Hepatocyte (in vitro differentiated cells): ENCODE measurements at places on chromosomes 7 and 10. TPM values are rescaled to one million over a fixed set of nuclear protein-coding genes. Genes with fewer than 3 reads are reported as not detected.

MORN4 gene
- total RNA-seq: 8.5 and 10.6 TPM in 2 replicates

RNF148 gene
- total RNA-seq: 2.2 and 3.8 TPM in 2 replicates

TLX1 gene
- 0.24 TPM in 1 of 2 replicates, not detected in the other for total RNA-seq

HOXA3 gene
- 0.83 and 3.0 TPM in 2 replicates for total RNA-seq

PPP1R17 gene
- total RNA-seq: not detected in 2 replicates

SUN3 gene
- not detected in 2 replicates for total RNA-seq

NCF1 gene
- total RNA-seq: not detected in 2 replicates

PTER gene
- 14.6 and 21.6 TPM in 2 replicates for total RNA-seq

TRPV5 gene
- not detected in 2 replicates for total RNA-seq

- DNase-seq: peak; percentile 71
- H3K4me1 ChIP-seq: no peaks in the 10 kb centered on the region
- H3K36me3 ChIP-seq: no peaks in the 10 kb centered on the region
- H3K27me3 ChIP-seq: no peaks in the 10 kb centered on the region
- H3K4me3 ChIP-seq: no peak overlapping the region
These were observed 27.6 kb upstream of the MKRN1 start for GRCh38 chr7:140506788-140507464.

- peak overlapping the region; percentile 20 for H3K27ac ChIP-seq
- DNase-seq: peak; percentile 84
- H3K4me3 ChIP-seq: no peak overlapping the region
- no peaks in the 10 kb centered on the region for H3K36me3 ChIP-seq
These were observed 49.9 kb upstream of the SH2B2 start for GRCh38 chr7:102236592-102237287.

DNA sequence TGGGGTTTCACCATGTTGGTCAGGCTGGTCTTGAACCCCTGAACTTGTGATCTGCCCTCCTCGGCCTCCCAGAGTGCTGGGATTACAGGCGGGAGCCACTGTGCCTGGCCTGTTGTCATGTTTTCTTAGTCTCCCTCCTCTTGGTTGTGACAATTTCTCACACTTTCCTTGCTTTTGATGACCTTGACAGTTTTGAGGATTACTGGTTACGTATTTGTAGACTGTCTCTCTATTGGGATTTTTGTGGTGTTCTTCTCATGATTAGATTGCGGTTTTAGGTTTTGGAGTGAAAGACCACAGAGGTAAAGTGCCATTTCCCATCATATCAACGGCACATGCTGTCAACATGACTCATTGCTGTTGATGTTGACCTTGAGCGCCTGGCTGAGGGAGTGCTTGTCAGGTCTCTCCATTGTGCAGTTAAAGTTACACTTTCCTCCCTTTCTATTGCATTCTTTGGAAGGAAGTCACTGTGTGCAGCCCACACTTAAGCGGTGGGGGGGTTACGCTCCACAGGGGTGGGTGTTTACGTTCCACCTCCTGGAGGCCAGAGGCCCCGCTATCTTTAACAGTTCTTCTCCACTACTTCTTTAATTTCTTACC lies 10.8 kb downstream of the NEURL1 start:
- H3K27ac ChIP-seq: peak overlapping the region; percentile 73
- no peak overlapping the region for H3K4me3 ChIP-seq
- peak; percentile 81 for DNase-seq
- no peaks in the 10 kb centered on the region for H3K27me3 ChIP-seq
- no peaks in the 10 kb centered on the region for H3K36me3 ChIP-seq

DNA sequence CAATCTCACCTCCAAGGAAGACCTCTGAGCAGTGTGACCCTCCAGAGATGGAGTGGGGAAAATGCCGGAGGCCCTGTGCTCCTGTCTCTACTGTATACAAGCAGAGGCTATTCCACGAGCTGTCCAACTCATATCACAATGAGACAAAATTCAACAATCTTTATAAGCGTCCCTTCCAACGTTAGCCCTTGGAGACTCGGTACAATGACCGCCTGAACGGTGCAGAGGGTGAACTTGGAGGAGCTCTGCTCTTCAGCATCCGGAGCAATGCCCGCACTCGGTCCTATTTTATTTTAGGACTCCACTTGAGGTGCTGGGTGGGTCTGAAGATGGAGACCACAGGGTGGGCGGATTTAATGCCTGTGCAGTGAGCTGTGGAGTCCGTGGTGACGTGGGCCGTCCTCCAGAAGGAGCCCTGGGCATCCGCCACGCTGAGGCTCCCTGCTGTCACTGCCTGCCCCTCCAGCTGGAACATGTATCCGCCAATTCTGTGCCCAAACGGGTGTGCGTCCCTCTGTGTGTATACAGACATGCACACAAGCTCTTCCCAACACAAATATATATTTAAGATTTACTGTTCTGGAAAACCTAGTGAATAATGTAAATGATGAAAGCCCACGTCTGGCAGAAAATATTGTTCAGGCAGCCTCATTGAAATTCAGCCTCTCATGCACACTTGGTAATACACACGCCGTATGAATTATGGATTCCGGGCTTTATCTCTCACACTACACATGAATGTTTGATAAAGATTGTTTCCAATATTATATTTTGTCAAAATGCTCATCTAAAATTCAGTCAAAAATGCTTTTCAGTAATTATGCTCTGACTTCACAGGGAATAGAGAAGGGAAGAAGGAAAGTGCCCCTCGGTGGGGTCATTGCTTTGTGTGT lies 239.9 kb upstream of the ZMIZ1 start:
- no peak overlapping the region for H3K4me3 ChIP-seq
- no peak overlapping the region for H3K27ac ChIP-seq
- no peak for DNase-seq
- H3K36me3 ChIP-seq: no peaks in the 10 kb centered on the region

- no peaks in the 10 kb centered on the region for H3K27me3 ChIP-seq
- H3K27ac ChIP-seq: no peak overlapping the region
- peak; percentile 11 for DNase-seq
- no peaks in the 10 kb centered on the region for H3K4me1 ChIP-seq
- no peaks in the 10 kb centered on the region for H3K36me3 ChIP-seq
These were observed 43.6 kb upstream of the IL6 start for GRCh38 chr7:22683379-22683778.

- H3K4me3 ChIP-seq: peak overlapping the region; percentile 37
- no peak overlapping the region for H3K27ac ChIP-seq
- peaks cover 5% of the 10 kb centered on the region for H3K4me1 ChIP-seq
- peaks cover 41% of the 10 kb centered on the region for H3K27me3 ChIP-seq
- DNase-seq: no peak
- no peaks in the 10 kb centered on the region for H3K36me3 ChIP-seq
These were observed 2.5 kb downstream of the FZD1 start for GRCh38 chr7:91266689-91267090.

DNA sequence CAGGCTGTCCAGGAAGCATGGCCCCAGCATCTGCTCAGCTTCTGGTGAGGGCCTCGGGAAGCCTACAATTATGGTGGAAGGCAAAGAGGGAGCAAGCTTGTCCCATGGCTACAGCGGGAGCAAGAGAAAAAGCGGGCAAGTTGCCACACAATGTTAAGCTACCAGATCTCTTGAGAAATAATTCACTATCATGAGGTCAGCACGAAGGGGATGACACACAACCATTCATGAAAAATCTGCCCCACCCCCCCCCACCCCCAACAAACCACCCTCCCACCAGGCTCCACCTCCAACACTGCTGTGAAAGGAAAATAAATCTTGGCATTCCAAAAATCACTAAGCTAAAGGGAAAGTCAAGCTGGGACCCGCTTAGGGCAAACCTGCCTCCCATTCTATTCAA lies 545.8 kb upstream of the NRP1 start:
- DNase-seq: no peak
- H3K4me1 ChIP-seq: peaks cover 7% of the 10 kb centered on the region
- no peaks in the 10 kb centered on the region for H3K36me3 ChIP-seq
- H3K27me3 ChIP-seq: no peaks in the 10 kb centered on the region
- no peak overlapping the region for H3K4me3 ChIP-seq
- no peak overlapping the region for H3K27ac ChIP-seq

DNA sequence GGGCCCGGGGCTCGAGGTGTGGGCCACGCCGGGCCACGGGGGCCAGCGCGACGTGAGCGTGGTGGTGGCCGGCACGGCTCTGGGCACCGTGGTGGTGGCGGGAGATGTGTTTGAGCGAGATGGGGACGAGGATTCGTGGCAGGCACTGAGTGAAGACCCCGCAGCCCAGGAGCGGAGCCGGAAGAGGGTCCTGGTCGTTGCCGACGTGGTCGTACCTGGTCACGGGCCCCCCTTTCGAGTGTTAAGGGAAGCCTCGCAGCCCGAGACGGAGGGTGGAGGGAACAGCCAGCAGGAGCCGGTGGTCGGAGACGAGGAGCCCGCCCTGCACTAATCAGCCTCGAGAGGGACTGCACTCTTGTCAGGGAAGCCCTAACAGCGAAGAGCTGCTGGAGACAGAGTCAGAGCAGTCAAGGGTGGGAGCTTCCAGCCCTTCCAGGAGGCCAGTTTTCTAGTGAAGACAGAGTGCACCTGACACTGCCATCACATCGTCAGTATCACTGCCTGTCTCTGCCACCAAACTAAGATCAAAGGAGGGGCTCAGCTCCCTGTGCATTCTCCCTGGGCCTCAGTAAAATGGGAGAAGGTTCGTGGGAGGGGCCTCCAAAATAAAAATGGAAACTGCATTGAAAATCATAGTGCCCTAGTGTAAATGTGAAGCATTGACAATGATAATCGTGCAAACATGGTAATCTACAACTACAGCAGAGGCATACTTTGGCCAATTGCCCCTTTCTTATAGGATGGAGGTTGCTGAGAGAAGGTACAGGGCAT lies 1.3 kb downstream of the MBLAC1 start:
- no peaks in the 10 kb centered on the region for H3K27me3 ChIP-seq
- peaks cover 12% of the 10 kb centered on the region for H3K4me1 ChIP-seq
- H3K27ac ChIP-seq: peak overlapping the region; percentile 94
- H3K36me3 ChIP-seq: no peaks in the 10 kb centered on the region
- DNase-seq: peak; percentile 48

- H3K36me3 ChIP-seq: no peaks in the 10 kb centered on the region
- H3K27ac ChIP-seq: peak overlapping the region; percentile 27
- no peak overlapping the region for H3K4me3 ChIP-seq
- DNase-seq: no peak
These were observed 166.1 kb downstream of the PRKAG2 start for GRCh38 chr7:151710646-151711434.

GRCh38 chr10:129956876-129957673 lies 7.0 kb downstream of the EBF3 start:
- peaks cover 17% of the 10 kb centered on the region for H3K4me1 ChIP-seq
- H3K4me3 ChIP-seq: no peak overlapping the region
- DNase-seq: no peak
- no peak overlapping the region for H3K27ac ChIP-seq
- no peaks in the 10 kb centered on the region for H3K36me3 ChIP-seq

- H3K4me3 ChIP-seq: no peak overlapping the region
- no peaks in the 10 kb centered on the region for H3K36me3 ChIP-seq
- no peak overlapping the region for H3K27ac ChIP-seq
- no peaks in the 10 kb centered on the region for H3K4me1 ChIP-seq
- no peaks in the 10 kb centered on the region for H3K27me3 ChIP-seq
These were observed 17.6 kb downstream of the C10orf62 start for GRCh38 chr10:97607095-97607636.

DNA sequence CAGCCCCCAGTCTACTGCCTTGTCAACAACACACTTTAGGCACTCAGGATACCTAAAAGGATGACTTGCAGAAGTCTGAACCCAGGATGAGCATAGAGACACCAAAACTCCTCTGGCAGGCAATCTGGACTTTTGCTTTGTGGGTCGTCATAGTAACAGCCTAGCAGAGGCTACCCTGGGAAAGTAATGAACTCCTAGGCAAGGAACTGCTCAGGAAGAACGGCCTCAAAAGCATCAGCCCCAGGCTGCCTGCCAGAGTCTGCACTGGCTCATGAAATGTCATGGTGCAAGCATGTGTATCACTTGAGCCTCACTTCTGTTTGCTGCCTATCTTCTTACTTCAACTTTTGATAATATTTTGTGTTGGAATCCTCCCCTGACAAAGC lies 715.1 kb downstream of the GRID1 start:
- DNase-seq: peak; percentile 43
- no peaks in the 10 kb centered on the region for H3K27me3 ChIP-seq
- H3K27ac ChIP-seq: no peak overlapping the region
- no peak overlapping the region for H3K4me3 ChIP-seq

- no peak within 1 kb of the TSS for H3K27ac ChIP-seq
- no peaks in the 10 kb centered on the region for H3K36me3 ChIP-seq
- H3K4me3 ChIP-seq: peak within 1 kb of the TSS; percentile 64
- no peaks in the 10 kb centered on the region for H3K4me1 ChIP-seq
- H3K27me3 ChIP-seq: peaks cover 87% of the 10 kb centered on the region
These were observed at the start of gene IKZF1 for GRCh38 chr7:50304129-50304910. TSS of gene IKZF1 (plus strand) at chr7:50304716. CDS start at chr7:50319062, 14,346 bp downstream.
